ENCODE measurements at places on chromosomes 3 and 15.

GRCh38 chr15:44282101-44282500, 6.4 kb upstream of the GOLM2 start:
- DNase-seq, result no peak

DNA sequence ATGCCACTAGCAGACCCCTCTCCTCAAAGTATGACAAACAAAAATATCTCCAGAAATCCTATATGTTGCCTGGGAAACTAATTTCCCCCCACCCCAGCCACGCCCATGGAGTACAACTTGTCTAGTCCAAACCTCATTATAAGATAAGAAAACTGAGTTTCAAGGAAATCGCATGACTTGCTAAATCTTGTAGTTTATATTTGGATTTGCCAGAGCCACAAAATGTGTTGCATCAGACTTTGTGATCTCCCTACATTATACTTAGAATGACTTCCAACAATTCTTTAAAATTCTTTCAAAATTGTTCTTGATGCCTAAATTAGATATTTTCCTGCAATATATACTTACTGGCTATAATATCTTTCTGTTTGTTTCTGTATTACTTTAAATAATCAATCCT, 1034.4 kb downstream of the IGSF11 start:
- no peak for DNase-seq

DNA sequence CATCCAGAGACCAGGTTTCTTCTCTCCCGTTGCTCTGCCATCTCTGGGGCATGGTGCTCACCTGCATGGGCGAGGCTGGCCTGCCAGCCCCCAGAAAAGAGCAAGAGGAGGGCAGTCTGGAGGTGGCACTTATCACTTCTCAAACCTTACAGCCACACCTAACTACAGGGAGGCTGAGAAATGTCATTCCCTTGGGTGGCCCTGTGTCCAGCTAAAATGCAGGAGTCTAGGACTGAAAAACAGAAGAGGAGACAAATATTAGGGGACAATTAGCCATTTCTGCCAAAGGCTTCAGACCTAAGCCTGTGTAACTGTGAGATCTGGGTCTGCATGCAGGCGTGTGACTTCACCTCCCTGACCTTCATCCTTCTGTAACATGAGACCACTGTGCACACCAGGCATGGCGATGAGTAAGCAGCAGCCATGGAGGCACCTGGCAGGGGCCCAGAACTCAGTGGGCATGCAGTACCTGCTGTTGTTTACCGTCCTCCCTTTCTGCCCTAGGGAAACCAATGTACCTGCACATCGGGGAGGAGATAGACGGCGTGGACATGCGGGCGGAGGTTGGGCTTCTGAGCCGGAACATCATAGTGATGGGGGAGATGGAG, 83.4 kb downstream of the MESD start:
- DNase-seq, result no peak

GRCh38 chr3:184780981-184781515, 30.9 kb upstream of the VPS8 start:
- no peak for DNase-seq

DNA sequence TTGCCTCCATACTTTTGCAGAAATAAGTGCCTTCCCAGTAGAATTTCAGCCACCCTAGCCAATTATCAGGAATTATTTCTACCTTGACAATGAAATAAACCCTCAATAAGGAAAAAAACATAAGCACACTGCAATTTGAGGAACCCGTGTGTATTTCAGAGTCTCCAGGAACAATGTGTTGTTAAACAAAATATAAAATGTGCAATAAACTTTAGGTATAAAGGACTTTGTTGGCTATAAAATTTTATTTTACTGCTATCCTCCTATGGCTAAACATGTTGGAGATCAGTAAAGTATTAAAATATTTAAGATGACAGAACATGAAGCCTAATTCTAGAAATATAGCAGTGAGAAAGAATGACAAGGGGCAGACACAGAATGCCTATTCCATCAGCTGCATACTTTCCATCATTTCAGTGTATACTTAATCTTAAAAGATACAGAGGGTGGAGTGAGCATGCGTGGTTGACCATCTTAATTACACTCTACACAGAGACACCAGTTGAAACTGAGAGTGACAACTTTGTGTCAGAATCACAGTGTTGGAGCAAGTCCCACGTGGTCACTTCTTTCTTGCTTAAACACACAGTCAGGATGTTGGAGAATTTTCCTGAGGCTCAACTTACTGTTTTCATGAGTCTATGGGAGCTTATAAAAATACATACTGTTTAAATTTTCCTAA, 79.0 kb upstream of the SUCLG2 start:
- no peak for DNase-seq

- no peak for DNase-seq
Measured at GRCh38 chr3:58353722-58354553, 21.2 kb downstream of the PXK start.

GRCh38 chr15:38401106-38401505, 52.8 kb upstream of the FAM98B start:
- no peak for DNase-seq

DNA sequence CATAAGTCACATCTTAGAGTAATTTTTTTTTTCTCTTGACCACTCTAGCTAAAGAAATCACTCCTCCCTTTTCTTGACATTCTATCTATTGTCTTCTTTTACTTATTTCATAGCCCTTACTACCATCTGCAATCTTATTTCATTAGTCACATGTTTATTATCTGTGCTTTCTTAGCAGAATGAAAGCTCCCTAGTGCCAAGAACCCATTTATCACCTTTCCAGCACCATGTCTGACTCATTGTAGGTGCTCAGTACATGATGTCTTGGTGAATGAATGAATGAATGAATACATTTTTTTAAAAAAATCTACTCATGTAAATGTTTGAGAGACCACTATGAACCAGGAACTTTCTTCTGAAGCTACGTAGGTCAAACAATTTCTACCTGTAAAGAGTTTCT, 157.2 kb downstream of the CADPS start:
- no peak for DNase-seq

DNA sequence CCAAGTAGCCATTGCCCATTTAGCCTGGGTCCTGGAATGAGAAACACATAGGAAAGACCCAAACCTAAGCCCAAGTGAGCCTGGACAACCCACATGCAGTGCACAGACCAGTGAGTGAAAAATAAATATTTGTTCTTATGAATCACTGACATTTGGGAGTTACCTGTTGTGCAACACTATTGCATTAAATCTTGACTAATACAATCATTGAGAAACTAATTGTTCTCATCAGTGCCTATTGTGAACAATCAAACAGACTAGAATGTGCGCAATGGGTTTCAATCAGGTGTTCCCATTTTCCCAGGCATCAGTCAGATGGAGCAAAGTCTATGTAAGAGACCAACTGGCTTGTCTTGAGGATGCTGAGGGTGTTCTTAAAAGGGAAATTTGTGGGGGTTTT, 54.7 kb upstream of the CNOT10 start:
- no peak for DNase-seq

DNA sequence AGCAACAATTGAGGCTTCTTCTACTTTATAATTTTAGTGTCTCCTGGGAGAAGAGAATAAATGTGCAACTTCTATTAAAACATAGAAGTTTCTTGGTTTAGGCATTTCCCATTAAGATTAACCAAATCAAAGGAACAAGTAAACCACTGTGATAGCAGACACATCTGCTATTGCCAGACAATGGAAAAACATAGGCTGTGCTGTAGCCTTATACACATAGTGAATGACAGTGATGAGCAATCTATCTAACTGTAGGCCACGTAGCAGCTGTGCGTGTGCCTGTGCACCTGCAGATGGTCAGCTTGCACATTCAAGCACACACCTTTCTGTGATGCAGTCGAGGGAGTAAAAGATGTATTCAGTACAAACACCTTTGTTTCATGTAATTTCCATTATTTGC, 32.7 kb downstream of the GNB4 start:
- no peak for DNase-seq

DNA sequence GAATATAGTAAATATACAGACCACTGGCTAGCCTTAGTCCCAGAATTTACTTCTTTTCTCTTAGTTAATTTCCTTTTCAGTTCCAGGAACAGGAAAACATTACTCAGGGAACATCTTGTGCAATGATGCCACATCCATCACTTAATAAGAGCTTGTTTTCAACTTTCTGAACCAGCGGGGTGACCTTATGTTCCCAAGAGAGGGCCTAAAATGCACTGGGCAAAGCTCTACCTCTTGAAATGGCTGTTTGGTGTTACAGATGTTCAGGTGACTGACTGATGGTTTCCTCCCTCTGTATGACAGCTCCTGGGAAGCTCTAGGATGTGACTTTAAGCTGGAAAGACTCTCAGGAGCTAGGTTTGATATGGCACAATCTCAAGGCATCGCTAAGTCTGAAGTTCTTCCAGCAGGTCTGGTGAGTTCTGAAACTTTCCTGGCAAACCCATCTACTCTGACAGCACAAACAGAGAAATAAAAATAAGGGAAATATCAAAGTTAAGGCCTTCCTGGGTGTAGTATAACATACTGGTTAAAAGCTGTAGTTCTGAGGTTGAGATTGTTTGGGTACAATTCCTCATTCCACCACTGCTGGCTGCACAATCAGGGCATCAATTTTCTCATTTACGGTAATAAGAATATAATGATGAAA, 98.6 kb downstream of the ZIC1 start:
- no peak for DNase-seq

DNA sequence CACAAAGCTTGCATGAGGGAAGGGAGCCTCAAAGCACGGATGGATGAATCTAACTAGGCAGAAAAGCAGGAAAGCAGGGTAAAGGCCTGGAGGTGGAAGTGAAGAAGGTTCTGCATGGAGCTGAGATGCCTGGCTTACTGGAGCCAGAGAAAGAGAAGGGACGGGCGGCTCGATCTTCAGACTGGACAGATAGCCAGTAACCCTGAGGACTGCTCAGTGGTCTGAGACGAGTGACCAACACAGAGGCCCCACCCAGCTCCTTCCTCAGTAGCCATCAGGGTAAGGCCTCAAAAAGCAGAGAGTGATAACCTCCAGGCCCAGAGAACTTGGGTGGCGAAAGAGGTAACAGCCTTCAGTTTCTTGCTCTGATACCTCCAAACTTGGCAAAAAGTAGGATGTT, 6.4 kb downstream of the CLN6 start:
- no peak for DNase-seq

DNA sequence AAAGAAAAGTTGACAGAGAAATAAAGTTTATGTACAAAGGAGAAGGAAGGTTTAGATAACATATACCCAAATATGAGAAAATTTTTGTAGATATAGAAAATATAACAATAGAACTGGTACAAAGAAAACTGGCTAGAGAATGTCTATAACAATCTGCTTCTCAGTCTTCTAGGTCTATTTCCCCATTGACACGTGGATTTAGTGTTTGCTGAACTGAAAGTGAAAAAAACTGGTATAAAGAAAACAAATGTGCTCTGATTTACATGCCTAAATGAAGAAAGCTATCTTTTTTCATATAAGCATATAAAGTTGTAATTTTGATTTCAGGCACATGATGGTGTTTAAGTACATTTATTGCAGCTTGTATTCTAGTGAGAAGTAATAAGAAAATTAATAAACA, 9.8 kb downstream of the KCNMB2 start:
- DNase-seq, result no peak

- no peak for DNase-seq
Measured at GRCh38 chr3:144692488-144692887, 720.9 kb downstream of the DIPK2A start.

DNA sequence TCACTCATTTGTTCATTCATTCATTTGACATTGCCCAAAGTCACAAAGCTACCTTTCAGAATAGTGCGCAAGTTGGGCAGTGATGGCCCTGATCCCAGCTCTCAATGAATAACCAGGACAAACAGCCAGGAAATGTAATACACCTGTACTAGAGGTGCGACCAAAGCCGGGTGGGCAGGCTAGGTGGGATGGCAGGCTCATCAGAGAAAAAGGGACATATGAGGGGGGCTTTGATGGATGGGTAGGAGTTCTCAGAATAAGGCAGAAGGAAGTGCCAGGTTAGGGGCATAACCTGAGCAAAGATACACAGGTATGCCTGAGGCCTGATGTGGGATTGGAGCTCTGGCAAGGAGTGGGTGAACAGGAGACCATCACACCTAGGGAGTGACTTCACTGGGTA, 53.4 kb upstream of the SMAD6 start:
- DNase-seq, result no peak

DNA sequence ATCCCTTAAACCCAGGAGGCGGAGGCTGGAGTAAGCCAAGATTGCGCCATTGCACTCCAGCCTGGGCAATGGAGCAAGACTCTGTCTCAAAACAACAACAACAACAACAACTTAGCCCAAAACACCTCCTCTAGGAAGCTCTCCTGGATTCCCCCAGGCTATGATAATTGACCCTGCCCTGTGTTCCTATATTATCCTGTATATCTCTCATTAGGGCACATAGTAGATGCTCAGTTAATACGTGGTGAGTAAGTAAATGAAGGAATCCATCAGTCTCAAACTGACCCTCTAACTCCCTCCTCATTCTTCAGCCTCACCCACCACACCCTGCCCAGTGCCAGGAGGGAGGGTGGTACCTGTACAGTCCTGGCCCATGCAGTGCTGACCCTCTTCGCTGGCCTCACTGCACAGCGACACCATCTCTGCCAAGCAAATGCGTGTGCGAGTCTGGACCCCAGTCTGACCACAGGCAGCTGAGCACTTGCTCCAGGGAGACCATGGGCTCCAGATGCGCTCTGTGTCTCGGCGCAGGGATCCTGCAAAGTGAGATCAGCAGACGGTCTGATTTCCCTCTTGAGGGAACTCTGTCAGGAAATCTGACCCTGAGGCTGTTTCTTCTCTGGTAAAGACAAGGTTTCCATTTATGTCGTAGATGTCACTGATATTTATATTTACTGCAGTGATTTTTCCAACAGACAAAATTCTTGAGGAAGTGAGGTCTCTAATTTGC, 6.2 kb downstream of the CILP start:
- DNase-seq, result no peak

- no peak for DNase-seq
Measured at GRCh38 chr3:15332405-15333098, at the start of gene SH3BP5. TSS of gene SH3BP5 (minus strand) at chr3:15332586. CDS start at chr3:15332408, 178 bp downstream.

DNA sequence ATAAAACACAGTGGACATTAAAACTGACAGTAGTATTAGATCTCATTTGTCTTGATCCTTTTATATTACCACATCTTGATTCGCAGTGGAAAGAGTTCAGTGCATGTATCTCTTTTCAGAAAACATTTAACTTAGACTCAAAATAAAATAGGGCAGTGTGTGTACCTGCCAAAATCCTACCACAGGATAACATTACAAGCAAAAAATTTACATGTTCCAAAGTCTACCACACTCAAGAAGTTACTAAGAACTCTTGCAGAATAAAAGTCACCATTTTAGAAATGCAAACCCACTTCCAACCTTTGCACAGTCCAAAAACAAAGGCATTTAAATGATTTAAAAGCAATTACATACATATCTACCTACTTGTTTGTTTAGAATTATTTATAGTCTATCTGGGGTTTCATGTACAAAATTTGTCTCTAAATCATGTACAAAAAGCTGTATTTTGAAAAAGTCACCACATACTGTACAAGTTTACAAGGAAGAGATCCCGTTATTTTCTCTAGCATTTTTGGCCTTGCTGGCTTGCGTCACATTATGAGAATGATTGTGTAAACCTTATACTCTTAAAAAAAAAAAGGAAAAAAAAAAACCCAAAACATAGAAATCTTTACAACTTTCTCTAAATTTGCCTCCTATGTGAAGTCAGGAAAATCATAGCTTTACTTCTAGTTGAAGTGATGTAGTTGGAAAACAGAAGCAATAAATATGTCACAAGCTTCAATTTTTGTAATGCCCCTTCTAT, 153.8 kb downstream of the ADAM10 start:
- DNase-seq, result no peak

Measured in GM04503 (cell line).